Neural crest cell (in vitro differentiated cells): ENCODE measurements at places on chromosomes 5 and 9.

GRCh38 chr5:96252596-96252995 lies 180.5 kb downstream of the PCSK1 start:
- H3K27me3 ChIP-seq: no peaks in the 10 kb centered on the region
- no peaks in the 10 kb centered on the region for H3K36me3 ChIP-seq
- no peak overlapping the region for H3K4me3 ChIP-seq

DNA sequence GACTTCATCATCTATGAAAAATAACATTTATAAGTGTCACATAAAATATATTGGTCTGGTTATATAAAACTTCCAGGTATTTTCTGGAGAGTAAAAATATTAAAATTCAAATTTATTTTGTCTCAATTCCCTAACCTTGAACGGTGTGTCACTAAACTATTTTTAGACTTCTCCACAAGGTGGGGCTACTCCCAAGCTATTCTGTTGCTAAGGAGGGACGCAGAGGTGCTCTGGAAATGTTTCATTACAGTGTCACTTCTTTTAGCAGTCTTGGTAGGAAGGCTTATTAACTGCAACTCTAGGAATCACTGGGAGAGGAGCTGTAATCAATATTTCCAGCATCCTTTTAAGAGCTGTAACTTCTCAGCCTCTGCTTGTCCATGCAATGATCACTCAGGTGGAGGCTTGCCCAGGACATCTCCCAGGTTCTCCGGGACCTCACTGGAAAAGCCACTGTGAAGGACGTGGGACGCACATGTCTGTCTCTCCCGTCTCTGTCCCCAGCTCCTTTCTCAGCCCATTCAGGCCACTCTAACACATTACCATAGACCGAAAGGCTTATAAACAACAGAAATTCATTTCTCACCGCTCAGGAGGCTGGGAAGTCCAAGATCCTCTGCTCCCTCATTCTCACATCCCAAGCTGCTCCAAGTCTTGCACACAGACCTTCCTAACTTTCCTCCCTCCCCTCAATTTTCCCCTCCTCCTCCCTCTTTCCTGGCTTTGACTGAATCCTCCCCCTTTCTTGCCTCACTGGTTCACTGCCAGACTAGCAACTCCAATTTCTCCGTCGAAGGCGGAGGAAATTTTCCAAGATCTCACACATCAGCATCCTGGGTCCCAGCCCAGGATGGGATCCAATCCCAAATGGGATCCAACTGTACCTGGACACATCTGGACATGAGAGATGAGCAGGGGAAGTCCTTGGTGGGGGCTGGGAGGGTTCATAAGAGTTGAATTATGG lies 32.7 kb upstream of the DNAH5 start:
- DNase-seq: peak; percentile 17
- H3K4me1 ChIP-seq: no peaks in the 10 kb centered on the region
- no peak overlapping the region for H3K4me3 ChIP-seq
- H3K36me3 ChIP-seq: no peaks in the 10 kb centered on the region
- no peak overlapping the region for H3K27ac ChIP-seq

- no peak overlapping the region for H3K27ac ChIP-seq
- H3K36me3 ChIP-seq: no peaks in the 10 kb centered on the region
Measured at GRCh38 chr5:40307920-40308319, 371.8 kb upstream of the PTGER4 start.

DNA sequence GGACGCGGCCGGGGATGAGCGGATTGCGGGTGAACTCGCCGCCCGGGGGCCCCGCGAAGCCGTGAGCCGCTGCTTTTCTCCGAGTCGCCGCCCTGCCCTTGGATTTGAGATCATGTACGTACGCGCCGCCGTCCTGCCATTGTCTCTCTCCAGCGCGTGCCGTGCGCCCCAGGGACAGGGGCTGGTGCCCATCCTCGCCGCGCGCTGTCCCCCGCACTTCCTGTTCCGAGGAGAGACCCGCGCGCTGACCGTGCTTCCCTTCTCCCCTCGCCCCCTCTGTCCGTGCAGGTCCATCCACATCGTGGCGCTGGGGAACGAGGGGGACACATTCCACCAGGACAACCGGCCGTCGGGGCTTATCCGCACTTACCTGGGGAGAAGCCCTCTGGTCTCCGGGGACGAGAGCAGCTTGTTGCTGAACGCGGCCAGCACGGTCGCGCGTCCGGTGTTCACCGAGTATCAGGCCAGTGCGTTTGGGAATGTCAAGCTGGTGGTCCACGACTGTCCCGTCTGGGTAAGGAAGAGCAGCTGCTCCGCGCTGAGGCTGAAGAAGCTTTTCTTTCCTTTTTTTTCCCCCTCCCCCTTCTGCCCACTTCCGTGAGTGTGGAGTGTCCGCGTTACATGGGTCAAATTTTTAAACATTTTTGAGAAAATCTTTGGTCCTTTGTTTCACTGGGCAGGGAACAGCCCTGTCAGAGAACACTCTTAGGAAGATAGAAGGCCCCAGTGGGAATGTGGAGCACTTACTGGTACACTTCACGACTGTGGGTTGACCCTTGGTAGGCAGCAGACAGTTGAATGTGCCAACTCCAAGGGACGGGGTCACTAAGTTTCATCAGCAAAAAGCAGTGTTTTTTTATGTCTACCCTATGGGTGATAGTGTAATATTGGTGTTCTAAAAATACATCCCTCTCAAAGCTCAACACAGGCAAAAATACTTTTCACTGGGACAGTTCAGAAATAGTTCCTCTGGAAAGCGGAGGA lies 727 bp downstream of the RHOBTB3 start:
- no peaks in the 10 kb centered on the region for H3K36me3 ChIP-seq
- peak overlapping the region; percentile 89 for H3K27ac ChIP-seq
- H3K4me3 ChIP-seq: peak overlapping the region; percentile 95
- peak; percentile 59 for DNase-seq
- H3K4me1 ChIP-seq: peaks cover 41% of the 10 kb centered on the region

DNA sequence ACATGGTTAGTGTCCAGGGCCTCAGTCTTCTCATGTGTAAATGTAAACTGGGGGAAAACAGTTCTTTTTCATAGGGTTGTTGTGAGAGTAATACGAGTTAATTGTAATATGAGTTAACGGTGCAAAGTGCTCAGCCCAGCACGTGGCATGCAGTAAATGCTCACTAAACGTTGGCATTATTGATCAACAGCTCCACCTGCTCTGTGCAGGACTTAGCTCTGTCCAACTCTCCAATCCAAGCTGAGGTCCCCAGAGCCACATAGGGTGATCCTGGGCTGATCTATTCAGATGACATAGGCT lies 28.3 kb downstream of the SPOCK1 start:
- DNase-seq: no peak
- H3K36me3 ChIP-seq: no peaks in the 10 kb centered on the region
- H3K27me3 ChIP-seq: peaks cover 14% of the 10 kb centered on the region
- H3K4me3 ChIP-seq: no peak overlapping the region
- no peak overlapping the region for H3K27ac ChIP-seq
- peaks cover 9% of the 10 kb centered on the region for H3K4me1 ChIP-seq

DNA sequence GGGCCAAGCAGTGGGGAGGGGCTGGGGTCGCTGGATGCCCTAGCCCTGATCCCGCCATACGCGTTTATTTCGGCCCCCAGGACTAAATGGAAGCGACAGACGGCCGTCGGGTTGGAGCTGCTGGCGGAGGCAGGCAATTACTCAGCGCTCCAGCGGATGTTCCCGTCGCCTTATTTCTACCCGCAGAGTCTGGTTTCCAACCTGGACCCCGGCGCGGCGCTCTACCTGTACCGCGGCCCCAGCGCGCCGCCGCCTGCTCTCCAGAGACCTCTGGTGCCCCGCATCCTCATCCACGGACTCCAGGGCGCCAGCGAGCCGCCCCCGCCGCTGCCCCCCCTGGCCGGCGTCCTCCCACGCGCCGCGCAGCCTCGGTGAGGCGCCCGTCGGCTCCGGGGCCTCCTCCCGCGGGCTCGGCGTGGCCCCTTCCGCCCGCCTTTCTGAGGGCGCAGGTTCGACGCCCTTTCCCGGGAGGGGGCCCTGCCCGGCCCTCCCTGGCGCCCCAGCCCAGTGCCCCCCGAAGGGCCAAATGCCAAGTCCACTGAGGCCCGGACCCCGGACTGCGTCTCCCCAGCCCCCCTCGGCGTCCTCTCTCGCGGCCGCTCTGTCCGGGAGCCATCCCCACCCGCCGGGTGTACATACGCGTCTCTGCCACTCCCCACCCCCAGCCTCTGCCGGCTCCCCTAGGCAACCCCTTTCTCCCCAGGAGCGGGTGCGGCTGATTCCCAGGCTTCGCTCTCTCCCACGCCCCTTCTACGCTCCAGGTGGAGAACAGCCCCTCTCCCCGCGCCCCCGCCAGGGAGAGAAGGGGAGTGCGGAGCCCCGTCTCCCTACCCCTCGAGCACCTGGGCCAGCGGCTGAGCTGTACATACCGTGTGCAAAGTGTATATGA lies 7.0 kb downstream of the BARHL1 start:
- DNase-seq: no peak
- no peak overlapping the region for H3K27ac ChIP-seq
- H3K4me1 ChIP-seq: peaks cover 20% of the 10 kb centered on the region
- H3K36me3 ChIP-seq: peaks cover 7% of the 10 kb centered on the region

GRCh38 chr5:105978011-105978410 lies 1692.7 kb downstream of the EFNA5 start:
- DNase-seq: no peak
- no peak overlapping the region for H3K4me3 ChIP-seq
- no peaks in the 10 kb centered on the region for H3K36me3 ChIP-seq
- H3K4me1 ChIP-seq: no peaks in the 10 kb centered on the region
- no peak overlapping the region for H3K27ac ChIP-seq
- H3K27me3 ChIP-seq: no peaks in the 10 kb centered on the region

- H3K27me3 ChIP-seq: no peaks in the 10 kb centered on the region
- peaks cover 17% of the 10 kb centered on the region for H3K4me1 ChIP-seq
- no peaks in the 10 kb centered on the region for H3K36me3 ChIP-seq
Measured at GRCh38 chr9:125587819-125588460, 119.1 kb downstream of the MAPKAP1 start.

DNA sequence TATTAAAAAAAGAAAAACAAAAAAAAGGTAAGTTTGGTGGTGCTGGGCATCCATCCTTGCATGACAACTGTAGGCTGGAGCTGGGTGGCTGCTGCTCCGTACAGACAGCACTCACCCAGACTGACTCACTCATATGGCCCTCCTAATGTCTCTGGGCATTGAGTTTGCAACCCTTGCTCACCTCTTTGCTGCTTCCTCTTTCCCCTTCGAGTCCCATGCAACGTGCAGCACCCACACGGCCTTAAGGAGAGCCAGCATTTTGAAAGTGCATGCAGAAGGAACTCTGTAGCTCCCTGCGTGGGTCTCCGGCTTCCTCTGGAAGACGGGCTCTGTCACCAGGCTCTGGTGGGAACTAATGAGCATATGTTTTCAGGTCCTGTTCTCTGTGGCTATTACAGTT lies 60.5 kb upstream of the ENTREP1 start:
- H3K36me3 ChIP-seq: no peaks in the 10 kb centered on the region
- H3K4me1 ChIP-seq: no peaks in the 10 kb centered on the region
- H3K27me3 ChIP-seq: no peaks in the 10 kb centered on the region
- DNase-seq: no peak

DNA sequence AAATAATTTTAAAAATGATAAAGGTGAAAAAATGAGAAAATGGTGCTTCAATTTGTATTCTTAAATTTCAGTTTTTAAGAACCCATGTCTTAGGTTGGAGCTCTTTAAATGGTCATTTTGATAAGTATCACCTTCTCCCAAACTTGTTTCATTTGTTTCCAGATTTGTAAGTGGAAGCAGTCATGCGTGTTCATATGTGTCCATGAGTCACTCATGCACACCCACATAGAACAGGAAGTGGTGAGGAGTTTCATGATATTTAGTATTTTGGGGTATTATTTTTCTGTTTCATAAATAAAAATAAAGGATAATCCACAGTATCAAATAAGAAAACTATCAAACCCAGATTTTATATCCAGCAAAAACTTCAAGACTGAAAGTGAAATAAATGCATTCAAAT lies 570.4 kb upstream of the ST8SIA4 start:
- H3K27me3 ChIP-seq: no peaks in the 10 kb centered on the region
- no peak overlapping the region for H3K4me3 ChIP-seq
- H3K4me1 ChIP-seq: no peaks in the 10 kb centered on the region
- DNase-seq: no peak
- H3K36me3 ChIP-seq: no peaks in the 10 kb centered on the region

DNA sequence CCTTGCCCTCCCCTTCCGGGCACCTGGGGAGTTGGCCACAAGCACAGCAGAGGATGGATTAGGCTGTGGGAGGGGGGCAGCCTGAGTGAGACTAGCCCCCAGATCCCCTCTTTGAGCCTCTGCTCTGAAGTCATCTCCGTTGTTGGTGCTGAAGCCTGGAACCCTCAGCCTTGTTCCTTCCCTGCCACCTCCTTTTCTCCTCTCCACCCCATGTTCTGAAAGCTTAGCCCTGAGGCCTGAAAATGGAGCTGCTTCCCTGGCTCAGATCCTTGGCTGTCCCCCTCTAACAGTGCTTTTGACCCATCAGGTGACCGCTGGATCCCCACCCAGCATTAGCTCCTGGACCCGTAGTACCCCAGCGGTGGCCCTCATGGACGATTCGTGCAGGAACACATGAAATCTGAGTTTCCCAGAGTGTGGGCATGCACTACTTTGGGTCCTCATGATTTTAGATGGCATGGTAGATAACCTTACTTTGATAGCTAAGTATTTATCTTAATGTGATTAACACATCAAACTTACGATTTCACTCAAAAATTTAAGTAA lies 21.6 kb upstream of the ANGPTL2 start:
- H3K4me1 ChIP-seq: no peaks in the 10 kb centered on the region
- no peaks in the 10 kb centered on the region for H3K36me3 ChIP-seq
- DNase-seq: no peak
- no peaks in the 10 kb centered on the region for H3K27me3 ChIP-seq

GRCh38 chr9:35903049-35903448 lies 3.0 kb upstream of the HRCT1 start:
- H3K4me3 ChIP-seq: no peak overlapping the region
- H3K27ac ChIP-seq: no peak overlapping the region
- peaks cover 19% of the 10 kb centered on the region for H3K4me1 ChIP-seq
- DNase-seq: no peak
- H3K27me3 ChIP-seq: peaks cover 26% of the 10 kb centered on the region
- no peaks in the 10 kb centered on the region for H3K36me3 ChIP-seq

GRCh38 chr9:136545692-136545964 lies 220 bp downstream of the NOTCH1 start:
- no peak overlapping the region for H3K4me3 ChIP-seq
- no peaks in the 10 kb centered on the region for H3K27me3 ChIP-seq
- no peak for DNase-seq
- no peak overlapping the region for H3K27ac ChIP-seq
- H3K4me1 ChIP-seq: peaks cover 35% of the 10 kb centered on the region

- H3K27me3 ChIP-seq: no peaks in the 10 kb centered on the region
- H3K27ac ChIP-seq: peak overlapping the region; percentile 27
- H3K4me3 ChIP-seq: no peak overlapping the region
- DNase-seq: no peak
Measured at GRCh38 chr5:1470762-1471211, 25.5 kb upstream of the SLC6A3 start.

DNA sequence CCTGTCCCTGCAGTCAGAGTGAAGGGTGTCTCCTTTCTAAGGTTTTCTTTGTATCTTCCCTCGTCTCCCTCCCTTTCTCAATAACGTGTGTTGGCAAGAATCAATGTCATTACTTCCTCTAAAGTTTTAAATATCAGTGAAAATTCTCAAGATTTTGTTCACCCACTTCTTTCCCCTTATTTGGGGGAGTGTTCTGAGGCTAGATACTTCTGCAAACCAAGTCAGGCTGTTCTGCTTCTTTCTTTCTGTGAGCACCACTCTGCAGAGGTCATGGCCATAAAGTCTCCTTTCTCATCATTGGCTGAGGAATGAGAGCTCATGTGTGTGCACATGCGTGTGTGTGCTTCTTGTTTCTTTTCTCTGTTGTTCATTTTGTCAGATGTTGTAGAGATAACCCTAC lies 26.6 kb upstream of the SPATA31C2 start:
- H3K27ac ChIP-seq: no peak overlapping the region
- DNase-seq: no peak
- peaks cover 2% of the 10 kb centered on the region for H3K36me3 ChIP-seq
